ENCODE measurements at places on chromosomes 12 and 14. TPM values are rescaled to one million over a fixed set of nuclear protein-coding genes. Genes with fewer than 3 reads are reported as not detected.

DNA sequence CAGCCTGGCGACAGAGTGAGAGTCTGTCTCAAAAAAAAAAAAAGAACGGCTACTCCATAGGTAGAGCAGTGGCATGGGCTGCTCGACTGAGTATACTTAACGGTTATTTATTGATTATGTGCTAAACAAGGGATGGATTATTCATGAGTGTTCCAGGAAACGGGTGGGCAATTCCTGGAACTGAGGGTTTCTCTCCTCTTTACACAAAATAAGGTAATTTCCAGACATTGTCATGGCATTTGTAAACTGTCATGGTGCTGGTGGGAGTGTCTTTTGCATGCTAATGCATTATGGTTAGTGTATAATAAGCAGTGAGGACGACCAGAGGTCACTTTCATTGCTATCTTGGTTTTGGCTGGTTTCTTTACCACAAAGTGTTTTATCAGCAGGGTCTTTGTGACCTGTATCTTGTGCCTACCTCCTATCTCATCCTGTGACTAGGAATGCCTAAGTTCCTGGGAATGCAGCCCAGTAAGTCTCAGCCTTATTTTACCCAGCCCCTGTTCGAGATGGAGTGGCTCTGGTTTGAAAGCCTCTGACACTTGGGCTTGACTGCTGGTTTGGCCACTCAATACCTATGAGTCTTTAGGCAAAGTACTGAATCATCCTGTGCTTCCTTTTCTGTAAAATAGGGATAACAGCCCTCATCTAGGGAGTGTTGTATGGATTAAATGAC, 3.2 kb downstream of the DGLUCY start:
- no peak for DNase-seq

GRCh38 chr12:131783915-131784541, 44.2 kb upstream of the MMP17 start:
- DNase-seq: no peak

RFX4 gene
- polyA plus RNA-seq: not detected

C12orf54 gene
- polyA plus RNA-seq: 1.3 TPM

GAS2L3 gene
- 19.3 TPM for polyA plus RNA-seq
